ENCODE measurements at places on chromosomes 1 and 21.
A peak's percentile ranks its signal among the peaks of the same experiment; 100 is the strongest.

- DNase-seq: peak; percentile 66
Observed at GRCh38 chr1:107936498-107937481, 28.2 kb downstream of the VAV3 start.

GRCh38 chr21:37753122-37753599, 163.1 kb downstream of the KCNJ6 start:
- DNase-seq: no peak

GRCh38 chr1:210328032-210328745, 513 bp upstream of the HHAT start:
- no peak for DNase-seq

DNA sequence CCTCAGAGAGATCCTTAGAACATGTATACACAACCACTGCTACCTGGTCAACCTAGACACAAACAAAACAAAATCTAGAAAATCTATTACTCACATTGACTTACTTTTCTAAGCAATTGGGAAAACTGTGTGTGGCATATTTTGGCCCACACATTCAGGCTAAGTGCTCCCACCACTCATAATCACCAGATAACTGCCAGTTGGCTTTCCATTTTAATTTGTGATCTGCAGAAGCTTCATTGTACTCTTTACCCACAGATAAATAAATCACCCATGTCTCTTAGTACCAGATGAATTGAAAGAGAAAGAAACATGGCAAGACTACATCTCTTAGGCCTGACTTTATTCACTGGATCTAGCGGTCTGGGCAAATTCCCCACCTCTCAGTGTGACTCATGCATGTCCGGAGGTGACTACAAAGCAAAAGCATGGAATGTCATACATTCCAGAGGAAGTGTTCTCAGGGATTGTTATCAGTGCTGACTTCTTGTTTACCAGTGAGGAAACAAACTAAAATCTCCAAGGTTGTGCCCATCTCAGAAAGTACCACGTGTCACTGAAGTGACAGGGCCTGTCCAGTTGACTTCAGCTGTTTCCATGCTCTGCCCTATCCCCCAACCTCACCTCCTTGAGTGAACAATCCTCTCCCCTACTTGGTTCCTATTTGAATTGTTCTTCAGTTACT, 52.4 kb upstream of the BCL10 start:
- DNase-seq: no peak

DNA sequence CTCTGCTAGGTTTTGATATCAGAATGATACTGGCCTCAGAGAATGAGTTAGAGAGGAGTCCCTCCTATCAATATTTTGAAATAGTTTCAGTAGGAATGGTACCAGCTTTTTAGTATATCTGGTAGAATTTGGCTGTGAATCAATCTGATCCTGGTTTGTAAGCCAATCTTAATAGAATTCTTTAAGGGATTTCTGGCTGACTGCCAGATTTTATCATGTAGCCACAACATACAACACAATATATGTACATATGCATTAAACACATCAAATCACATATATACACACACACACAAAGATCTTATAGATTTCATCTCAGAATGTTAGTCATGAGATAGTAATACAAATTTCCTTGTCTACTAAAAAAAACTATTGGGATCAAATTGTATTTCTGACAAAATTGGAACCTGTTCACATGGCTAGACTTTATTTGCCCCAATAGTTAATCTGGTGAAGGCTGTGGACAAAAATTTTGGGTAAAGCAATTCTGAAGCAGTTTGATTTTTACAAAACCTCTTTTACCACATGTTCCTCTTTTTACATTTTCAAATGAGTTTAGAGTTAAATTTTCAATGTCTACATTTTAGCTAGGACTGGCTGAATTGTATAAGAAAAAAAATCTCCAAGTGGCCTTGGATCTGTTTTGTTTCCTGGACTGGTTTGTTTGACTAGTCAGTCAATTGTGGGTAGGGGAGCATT, 151.7 kb downstream of the FASLG start:
- DNase-seq: no peak

- no peak for DNase-seq
Observed at GRCh38 chr1:190147616-190148015, 330.0 kb downstream of the BRINP3 start.

DNA sequence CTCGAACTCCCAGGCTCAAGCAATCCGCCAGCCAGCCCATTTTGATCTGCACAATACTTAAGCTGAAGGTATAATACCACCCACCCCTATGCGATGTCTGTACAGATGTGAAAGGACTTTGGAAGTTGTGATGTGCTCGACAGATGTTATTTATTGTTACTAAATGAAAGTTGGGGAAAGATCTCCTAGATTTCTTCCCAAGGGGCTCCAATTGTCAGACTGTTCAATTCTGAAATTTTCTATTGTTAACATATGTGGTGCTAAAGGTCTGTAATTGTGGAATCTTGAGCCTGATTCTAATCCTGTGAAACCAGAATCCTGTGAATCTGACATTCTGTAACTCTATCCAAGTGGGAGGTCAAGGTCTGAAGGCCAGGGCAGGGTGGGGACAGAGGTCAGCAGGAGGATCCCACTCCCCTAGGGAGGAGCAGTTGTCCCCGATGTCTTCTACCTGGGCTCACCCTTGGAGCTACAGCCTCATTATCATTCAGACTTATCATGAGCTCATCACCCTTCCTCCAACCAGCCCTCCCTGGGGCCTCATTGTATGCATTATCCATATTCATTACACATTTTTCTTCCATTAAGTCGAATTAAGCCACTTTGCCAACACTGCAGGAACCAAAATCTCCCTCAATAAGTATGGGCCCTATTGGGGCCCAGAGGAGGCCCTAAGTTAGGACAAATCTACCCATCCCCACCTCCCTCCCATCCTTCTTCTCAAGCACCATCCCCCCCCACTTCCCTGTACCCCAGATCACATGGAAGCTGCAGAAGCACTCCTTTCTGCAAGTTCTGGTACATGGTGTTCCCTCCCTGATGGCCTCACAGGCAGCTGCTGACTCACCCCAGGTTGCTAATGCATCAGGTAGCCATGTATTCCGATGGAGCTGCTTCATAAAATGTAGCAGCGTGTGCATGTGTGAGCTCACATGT, 32.3 kb downstream of the SHISAL2A start:
- DNase-seq: no peak

DNA sequence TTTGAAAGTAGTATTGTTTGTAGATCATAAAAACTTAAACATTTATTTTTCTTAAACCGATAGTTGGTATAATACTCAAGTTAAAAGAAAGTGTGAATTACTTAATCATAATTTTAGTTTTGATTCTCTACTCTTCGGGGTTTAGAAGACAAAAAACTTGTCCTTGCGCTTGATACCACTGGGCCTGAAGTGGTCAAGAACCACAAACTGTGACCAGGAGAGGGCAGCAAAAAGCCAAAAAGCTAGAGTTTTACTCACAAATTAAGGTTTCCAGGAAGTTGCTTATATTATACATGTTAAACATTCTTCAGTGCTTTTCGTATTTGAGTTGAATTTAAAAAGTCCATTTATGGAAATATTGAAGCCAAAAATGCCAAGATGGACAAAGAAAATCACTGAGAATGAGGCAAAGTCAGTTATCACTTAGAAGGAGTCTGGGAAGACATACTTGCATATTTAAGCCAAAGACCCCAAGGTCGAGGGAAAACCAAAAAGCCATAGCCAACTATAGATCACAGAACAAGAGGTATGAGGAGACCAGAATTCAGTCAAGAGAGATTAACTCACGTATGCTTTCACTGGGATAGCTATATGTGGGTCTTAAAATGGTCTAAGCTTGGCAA, 34.2 kb downstream of the EFCAB7 start:
- DNase-seq: peak; percentile 54

DNA sequence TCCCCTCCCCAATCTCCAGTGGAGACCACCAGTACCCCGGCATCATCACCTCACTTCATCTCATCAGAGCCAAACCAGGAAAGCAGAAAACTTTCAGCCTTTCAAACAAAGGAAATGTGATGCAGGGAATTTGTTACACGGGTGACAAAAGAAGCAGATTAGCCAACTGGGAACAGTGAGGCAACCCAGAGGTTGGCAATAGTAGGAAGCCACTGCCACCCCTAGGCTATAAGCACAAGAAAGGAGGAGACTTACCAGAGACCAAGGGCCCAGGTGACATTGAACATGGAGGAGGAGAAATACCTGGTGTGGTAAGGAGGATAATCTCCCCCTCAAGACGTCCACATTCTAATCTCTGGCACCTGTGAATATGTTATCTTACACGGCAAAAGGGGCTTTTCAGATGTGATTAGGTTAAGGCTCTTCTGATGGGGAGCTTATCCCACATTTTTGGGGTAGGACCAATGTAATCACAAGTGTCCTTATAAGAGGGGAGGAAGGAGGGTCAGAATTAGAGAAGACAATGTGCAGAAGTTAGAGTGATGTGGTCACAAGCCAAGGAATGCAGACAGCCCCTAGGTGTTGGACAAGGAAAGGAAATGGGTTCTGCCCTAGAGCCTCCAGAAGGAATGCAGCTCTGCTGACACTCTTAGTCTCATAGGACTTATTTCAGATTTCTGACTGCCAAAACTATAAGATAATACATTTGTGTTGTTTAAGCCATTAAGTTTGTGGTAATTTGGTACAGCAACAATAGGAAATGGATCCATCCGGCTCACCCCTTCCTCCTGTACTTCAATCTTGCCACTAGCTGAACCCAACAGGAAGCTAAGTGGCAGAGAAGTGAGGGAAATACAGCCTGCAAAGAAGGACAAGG, 83.6 kb upstream of the VAV3 start:
- DNase-seq: no peak

DNA sequence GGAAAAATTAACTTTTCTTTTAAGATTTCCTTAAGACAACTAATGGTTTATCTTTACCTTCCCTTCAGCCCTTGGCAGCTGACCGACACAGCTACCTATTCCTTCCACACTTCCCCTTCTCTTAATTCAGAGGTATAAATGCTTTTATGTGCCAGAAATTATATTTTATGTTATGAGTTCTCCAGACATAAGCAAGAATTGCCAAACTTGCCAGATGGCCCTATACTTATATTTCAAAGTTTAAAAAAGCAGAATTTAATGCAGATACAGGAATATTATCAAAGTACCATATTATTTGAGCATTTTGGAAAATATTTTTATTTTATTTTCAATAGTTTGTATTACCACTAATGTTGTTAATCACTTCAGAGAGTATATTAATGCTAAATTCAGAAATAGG, 445.0 kb downstream of the PTBP2 start:
- no peak for DNase-seq

DNA sequence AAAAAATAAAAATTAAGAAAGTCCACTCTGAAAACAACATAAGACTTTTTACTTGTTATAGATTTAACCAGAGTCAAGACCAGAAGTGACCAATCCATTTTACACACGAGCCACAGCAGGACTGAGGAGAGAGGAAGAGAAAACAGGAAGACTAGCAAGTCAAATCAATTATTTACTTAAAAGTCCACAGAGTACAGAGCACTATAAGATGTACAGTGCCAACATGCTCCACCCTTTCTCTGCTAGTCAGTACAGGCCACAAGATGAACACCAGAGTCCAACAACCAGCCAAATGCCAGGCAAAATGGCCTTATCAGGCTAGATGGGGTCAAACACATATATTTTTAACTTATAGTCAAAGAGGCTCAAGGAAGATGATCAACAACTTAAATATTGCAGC, 19.5 kb downstream of the LUZP1 start:
- no peak for DNase-seq

- DNase-seq: peak; percentile 12
Observed at GRCh38 chr1:42482635-42483153, 19.6 kb downstream of the CCDC30 start.

DNA sequence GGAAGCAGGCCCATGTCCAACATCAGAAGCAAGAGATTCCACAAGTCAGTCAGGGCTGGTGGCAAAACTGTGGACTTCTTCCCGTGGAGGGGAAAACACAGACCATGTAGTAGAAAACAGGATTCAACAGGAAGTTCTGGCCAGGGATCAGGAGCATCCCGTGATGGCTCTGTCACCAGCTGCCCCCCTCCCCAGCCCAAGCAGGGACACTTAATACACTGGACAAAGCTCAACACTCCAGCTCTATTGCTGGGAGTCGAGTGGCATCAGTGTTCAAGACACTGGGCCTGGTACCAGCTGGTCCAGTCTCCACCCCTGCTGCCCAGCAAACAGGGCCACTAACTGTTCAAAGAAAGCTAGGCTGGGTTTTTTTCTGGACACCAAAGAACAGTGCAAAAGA, 3.7 kb downstream of the SLC45A3 start:
- no peak for DNase-seq

Measured in MM.1S (cell line).